ENCODE measurements at places on chromosomes 11 and 22. TPM values are rescaled to one million over a fixed set of nuclear protein-coding genes. Genes with fewer than 3 reads are reported as not detected.

- no peak for DNase-seq
Observed at GRCh38 chr11:17611049-17611448, 64.0 kb downstream of the OTOG start.

- DNase-seq = no peak
Observed at GRCh38 chr11:66924272-66924671, 33.9 kb downstream of the PC start.

DNA sequence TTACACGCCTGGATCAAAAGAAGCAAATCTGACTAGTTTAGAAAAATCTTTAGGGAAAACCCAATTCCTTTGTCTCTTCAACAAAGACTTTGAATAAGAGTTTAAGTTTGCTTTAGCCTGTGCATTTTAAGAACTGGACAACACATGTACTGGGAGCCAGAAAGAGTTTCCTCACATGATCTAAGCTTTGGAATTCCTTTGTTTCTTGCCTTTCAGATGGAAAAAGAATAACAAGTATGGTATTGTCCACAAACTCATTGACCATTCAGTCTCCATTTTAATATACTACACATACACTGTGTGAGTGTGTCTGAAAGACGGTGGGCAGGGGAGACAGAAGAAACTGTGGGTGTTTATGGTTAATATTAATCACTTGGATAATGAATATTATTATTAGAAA lies 205.6 kb downstream of the MAML2 start:
- DNase-seq = no peak

DNA sequence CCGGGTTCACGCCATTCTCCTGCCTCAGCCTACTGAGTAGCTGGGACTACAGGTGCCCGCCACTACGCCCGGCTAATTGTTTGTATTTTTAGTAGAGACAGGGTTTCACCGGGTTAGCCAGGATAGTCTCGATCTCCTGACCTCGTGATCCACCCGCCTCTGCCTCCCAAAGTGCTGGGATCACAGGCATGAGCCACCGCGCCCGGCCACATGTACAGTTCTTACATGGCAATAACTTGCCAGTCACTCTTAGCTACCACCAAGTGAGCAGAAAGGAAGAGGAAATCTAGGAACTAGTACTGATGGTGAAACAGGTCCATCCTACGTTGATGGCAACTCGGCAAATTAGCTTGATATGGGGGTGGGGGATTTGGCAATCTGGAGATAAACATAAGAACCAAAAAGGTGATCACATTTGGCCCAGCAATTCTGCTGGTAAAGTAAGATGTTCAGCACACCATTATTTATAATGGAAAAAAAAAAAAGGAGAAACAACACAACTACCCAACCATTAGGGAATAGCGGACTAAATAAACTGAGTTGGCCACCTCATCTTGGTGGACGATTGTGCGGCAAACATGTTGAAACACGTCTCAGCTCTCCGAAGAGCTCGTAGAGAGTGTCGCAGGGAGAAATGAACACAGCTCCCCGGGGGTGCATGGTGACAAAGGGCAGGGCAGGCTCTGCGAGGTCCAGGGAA lies 5.3 kb downstream of the NLRP6 start:
- DNase-seq = no peak

DNA sequence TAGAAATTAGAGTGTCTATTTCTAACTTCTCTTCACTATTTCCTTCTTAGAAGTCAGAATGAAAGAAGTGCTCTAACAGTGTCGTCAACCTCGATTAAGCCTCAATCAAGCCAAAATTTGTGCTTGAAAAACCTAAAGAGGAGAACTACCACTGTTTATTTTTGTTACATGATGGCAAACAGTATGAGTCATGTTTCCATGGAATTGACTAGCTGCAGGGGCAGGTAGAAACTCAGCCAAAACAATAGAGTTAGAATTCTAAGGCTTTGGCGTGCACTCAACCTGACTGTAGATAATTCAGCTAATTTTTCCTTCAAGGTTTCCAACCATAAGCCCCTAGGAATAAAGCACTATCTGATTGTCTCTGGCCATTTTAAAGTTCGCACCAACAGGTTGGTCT lies 415.9 kb downstream of the ETS1 start:
- DNase-seq = no peak

GRCh38 chr11:61585115-61585514 lies 4.2 kb upstream of the SYT7 start:
- DNase-seq = no peak

DNA sequence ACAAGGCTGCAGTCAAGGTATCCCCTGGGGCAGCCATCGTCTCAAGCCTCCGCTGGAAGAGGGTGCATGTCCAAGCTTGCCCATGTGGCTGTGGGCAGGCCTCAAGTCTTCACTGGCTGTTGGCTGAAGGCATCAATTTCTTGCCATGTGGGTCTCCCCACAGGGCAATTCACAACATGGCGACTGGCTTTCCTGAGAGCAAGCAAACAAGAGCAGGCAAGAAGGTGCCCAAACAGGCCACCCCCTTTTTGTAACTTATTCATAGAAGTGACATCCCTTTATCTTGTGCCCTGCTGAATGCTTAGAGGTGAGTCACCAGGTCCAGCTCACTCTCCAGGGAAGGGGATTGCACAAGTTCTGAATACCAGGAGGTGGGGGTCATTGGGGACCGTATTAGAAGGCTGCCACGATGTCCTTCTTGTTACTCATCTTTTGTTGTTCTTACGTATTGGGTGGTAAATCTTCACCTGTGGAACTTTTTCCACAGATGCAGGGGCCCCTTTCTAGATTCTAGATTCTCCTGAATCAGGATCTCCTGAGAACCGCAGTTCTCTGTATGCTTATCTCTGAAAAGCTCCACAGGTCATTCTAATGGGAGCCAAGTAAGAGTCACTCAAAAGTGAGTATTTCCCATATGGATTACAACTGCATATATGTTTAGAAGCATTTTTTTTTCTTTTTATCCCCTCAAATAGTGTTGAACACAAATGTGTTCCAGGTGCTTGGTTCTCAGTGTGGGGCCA lies 44.2 kb upstream of the MICAL2 start:
- DNase-seq = peak; percentile 49

Gene DDIAS
- total RNA-seq = not detected

- no peak for DNase-seq
Observed at GRCh38 chr11:20162824-20163782, 2.8 kb upstream of the DBX1 start.

Gene HPS5
- total RNA-seq = 42.9 TPM

DNA sequence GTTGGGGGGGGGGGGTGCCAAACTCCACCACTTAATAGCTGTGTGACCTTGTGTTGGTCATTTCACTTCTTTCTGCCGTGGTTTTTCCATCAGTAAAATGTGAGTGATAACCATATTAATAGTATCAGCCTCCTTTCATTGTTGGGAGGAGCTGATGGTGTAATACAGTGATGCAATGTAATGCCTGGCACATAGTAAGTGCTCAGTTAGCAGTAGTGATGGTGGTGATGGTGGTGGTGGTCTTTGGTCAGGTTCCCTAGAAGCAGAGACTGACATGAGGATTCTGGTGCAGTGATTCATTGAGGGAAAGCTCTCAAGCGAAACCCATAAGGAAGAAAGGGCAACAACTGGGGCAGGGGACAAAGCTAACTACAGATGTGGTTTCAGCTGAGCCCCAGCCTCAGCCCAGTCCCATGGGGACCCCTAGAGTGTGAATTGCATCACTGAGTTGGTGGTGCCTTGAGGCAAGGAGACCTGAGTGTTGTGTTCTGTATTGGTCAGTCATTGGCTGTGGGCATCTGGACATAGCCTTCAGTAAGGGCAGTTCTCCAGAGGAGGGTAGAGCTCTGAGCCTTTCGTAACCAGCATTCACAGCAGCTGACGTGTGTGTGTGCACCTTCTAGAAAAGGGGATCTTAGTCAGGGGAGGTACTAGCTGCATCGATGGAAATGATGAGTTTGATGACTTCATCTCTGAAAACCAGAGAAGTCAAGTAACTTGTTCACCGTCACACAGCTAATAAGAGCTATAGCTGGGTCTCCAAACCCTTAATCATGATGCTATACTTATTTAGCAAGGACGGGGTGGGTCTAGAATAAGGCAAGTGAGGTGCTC lies 93.6 kb upstream of the CRYBB3 start:
- no peak for DNase-seq

DNA sequence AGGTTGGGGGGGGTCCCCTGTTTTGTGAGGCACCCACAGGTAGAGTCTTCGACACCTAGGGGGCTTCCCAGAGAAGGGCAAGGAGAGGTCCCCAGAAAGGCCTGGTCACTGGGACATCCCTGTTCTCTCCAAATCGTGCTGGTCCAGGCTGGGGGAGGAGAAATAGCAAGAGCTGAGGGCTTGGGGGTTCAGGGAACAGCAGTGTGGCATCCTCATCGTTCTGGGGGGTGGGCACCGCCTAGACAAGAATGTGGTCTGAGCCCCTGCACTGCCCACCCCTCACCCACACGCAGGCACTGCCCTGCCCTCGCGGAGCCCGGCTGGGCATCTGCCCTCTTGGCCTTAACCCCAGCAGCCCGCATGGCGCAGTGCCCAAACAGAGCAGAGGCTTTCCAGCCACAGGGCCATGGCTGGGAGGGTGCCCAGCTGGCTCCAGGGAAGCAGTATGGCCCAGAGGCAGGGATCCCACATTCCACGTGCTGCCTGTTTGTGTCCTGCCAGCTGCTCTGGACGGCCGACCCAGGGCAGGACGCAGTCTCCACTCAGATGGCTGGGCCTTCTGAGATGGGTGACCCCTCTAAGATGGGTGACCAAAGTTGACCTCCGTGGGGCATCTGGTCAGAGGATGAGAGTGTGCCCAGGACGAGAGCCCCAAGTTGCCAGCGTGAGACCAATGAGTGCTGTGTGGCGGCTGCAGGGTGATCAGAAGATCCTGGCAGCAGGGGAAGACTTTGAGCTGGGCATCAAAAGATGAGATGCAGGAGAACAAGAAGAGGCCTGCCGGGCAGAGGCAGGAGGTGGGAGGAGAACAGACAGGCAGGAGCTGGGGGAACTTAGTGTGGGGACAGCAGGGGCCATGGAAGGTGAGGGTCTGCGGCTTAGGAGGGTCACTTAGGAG lies 14.4 kb downstream of the SCARF2 start:
- no peak for DNase-seq

GRCh38 chr22:47328550-47329243 lies 566.2 kb downstream of the TBC1D22A start:
- no peak for DNase-seq

- no peak for DNase-seq
Observed at GRCh38 chr11:776561-777287, 563 bp downstream of the GATD1 start.

- no peak for DNase-seq
Observed at GRCh38 chr22:37990301-37990700, 5.9 kb upstream of the SOX10 start.

- DNase-seq = no peak
Observed at GRCh38 chr11:85171648-85172257, 455.4 kb downstream of the DLG2 start.

Gene LRRN4CL
- 22.5 TPM for total RNA-seq

GRCh38 chr11:2138068-2138430 lies 1.1 kb downstream of the IGF2 start:
- DNase-seq = no peak

GRCh38 chr11:122343210-122343609 lies 227.2 kb upstream of the BLID start:
- DNase-seq = no peak

Gene YPEL1
- total RNA-seq = 20.1 TPM

GRCh38 chr11:126391970-126392632 lies 36.6 kb downstream of the ST3GAL4 start:
- DNase-seq = no peak

Gene MISFA
- 17.3 TPM for total RNA-seq

GRCh38 chr11:93329936-93330445 lies 551 bp upstream of the DEUP1 start:
- DNase-seq = no peak

Gene SMCO4
- total RNA-seq = 80.1 TPM

- no peak for DNase-seq
Observed at GRCh38 chr11:76838678-76839068, 22.0 kb upstream of the ACER3 start.

Gene LINC01488
- not detected for total RNA-seq

Gene CENATAC
- 128 TPM for total RNA-seq

GRCh38 chr11:128490092-128490491 lies 97.3 kb downstream of the ETS1 start:
- no peak for DNase-seq

- no peak for DNase-seq
Observed at GRCh38 chr11:95378111-95378510, 147.1 kb upstream of the SESN3 start.

DNA sequence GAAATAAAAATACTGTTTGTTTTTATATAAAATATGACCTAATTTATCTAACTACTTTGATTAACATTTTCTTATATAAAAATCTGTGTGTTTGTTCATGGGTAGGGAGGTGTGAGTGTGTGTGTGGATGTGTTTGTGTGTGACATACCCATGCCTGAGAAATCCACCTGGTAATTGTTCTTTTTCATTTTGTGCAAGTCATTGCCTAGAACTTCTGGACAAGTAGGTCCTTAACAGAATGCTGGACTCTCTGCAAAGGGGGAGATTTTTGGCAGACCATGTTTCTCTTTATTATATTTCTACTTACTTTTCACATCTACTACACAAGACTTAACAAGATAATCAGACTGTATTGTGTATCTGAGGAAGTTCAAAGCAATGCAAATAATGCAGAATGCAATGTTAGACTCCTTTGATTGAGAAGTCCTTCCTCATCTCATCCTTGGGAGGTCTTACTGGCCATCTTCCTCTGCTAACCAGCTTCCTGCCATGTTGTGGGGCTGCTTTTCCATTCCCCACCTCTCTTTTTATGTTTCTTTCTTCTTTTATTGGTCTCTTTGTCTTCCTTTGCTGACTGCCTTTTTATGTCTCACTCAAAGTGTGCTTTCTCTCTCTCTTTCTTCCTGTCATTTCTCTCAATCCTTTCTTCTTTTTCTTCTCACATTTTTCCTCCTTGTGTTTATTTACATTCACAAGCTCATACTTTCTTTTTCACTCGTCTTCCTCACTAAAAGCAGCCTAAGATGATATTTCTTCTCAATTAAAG lies 1017.0 kb upstream of the CNTN5 start:
- DNase-seq = no peak

DNA sequence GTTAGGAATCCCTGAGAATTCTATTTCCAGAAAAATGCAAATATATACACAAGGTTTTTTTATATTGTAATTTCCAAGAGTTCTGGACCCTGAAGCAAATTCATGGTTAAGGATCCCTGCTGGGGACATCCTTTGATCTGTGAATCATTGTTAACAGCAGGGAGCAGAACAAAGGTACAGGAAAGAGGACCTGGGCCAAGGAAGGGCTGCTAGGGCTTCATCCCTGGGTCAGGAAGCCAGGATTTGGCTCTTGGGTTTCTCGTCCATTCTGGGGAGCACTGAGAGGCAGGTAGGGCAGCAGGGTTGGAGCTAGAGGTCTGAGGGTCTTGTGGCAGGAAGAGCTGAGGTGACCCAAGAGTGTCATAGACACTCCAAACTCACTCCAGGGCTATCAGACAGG lies 10.2 kb upstream of the OAF start:
- no peak for DNase-seq

Gene POU2AF1
- total RNA-seq = not detected

Data from thoracic aorta (tissue), 2 donors.